Right atrium auricular region (tissue), 2 donors: ENCODE measurements at places on chromosomes 2 and 18.

DNA sequence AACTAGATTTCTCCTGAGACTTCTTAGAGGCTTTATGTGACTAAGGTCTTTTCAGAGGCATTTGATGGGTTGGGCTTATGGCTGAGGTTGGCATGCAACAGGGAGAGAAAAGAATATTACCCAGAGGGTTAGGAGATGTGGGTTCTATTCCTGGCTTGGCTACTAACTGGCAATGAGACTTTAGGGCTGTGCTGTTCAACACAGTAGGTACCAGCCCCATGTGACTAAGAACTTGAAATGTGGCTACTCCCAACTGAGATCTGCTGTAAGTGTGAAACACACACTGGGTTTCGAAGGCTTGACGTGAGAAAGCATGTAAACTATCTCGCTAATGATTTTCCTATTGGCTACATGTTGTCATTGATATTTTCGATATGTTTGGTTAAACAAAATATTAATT is 324.9 kb upstream of the SLC14A2 start:
- DNase-seq: no peak
- no peak overlapping the region for H3K4me3 ChIP-seq
- H3K36me3 ChIP-seq: no peaks in the 10 kb centered on the region
- no peaks in the 10 kb centered on the region for H3K4me1 ChIP-seq
- H3K27me3 ChIP-seq: no peaks in the 10 kb centered on the region
- H3K27ac ChIP-seq: no peak overlapping the region

DNA sequence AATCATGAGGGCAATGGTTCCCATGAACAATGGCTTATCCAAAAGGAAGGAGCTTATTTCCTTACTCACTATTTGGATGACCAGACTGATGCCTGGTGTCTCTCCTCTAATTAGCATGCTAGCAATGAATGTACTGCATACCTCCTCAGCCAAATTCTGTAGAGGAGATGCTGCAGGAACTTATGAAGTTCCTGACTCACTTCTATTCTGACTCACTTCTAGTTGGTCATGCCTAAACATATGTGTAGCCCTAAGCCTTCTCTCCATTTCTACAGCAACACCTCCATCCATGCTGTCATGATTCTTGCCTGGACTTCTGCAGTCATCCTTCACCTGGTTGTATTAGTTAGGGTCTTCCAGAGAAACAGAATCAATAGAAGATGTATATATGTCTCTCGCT is 59.9 kb upstream of the MRPS9 start:
- H3K4me3 ChIP-seq: no peak overlapping the region
- H3K36me3 ChIP-seq: no peaks in the 10 kb centered on the region
- DNase-seq: no peak
- no peaks in the 10 kb centered on the region for H3K4me1 ChIP-seq
- H3K27ac ChIP-seq: no peak overlapping the region
- no peaks in the 10 kb centered on the region for H3K27me3 ChIP-seq

- no peaks in the 10 kb centered on the region for H3K27me3 ChIP-seq
- no peaks in the 10 kb centered on the region for H3K4me1 ChIP-seq
- DNase-seq: no peak
- H3K27ac ChIP-seq: no peak overlapping the region
- H3K36me3 ChIP-seq: no peaks in the 10 kb centered on the region
Measured at GRCh38 chr2:103785432-103785831, 1023.6 kb downstream of the TMEM182 start.

- H3K36me3 ChIP-seq: no peaks in the 10 kb centered on the region
- H3K27me3 ChIP-seq: no peaks in the 10 kb centered on the region
- H3K27ac ChIP-seq: no peak overlapping the region
Measured at GRCh38 chr2:134657650-134658250, 61.0 kb downstream of the TMEM163 start.

DNA sequence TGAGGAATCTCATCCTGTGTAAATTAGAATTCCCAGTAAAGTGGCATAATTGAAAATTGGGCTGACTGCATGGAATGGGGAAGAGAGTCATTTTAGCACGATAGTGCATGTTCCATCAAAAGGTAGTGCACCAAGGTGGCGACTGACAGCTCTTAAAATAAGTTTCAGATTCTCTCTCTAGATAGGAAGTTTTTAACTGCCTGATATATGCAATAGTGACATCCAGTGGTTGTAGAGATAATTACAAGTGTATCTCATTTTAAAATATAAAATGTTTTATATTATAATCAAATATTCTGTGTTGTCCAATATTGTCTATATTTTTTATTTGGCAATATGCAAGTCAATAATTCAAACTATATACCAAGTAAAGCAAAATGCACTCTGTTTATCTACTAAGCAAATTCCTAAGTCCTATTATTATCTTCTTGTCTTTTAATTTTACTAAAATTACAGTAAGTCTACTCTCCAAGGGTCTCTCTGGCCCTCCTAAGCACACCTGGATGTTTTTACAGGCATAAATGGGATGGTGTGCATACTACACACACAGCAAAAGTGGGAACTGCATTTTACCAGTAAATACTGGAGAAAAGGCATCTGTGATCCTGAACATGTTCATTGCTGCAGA is 397.7 kb upstream of the HNRNPA3 start:
- H3K36me3 ChIP-seq: no peaks in the 10 kb centered on the region
- no peak overlapping the region for H3K4me3 ChIP-seq
- peaks cover 6% of the 10 kb centered on the region for H3K4me1 ChIP-seq
- DNase-seq: no peak
- no peaks in the 10 kb centered on the region for H3K27me3 ChIP-seq

GRCh38 chr2:42163444-42164045 is 5.6 kb upstream of the EML4 start:
- H3K4me1 ChIP-seq: no peaks in the 10 kb centered on the region
- no peak for DNase-seq
- H3K36me3 ChIP-seq: no peaks in the 10 kb centered on the region
- H3K4me3 ChIP-seq: no peak overlapping the region
- H3K27me3 ChIP-seq: no peaks in the 10 kb centered on the region

DNA sequence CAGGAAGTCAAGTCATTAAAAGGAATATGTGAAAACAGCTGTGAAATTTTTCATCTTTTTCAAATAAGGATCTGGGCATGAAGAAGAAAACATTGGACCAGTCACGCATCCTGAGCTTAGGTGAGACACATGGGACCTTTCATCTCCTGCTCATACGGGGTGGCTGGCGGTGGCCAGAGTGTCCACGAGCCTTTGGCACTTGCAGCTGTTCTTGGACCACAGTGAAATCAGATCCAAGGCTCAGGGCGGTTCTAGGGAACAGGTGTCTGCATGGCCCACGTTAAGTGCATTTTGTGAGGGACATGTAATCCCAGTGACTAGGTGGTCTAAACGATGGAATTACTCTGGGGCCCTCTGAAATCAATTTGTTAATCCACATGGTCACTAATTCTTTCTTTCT is 212.7 kb upstream of the COPS8 start:
- no peaks in the 10 kb centered on the region for H3K27me3 ChIP-seq
- H3K27ac ChIP-seq: no peak overlapping the region
- no peak overlapping the region for H3K4me3 ChIP-seq
- no peaks in the 10 kb centered on the region for H3K36me3 ChIP-seq
- H3K4me1 ChIP-seq: peaks cover 14% of the 10 kb centered on the region

DNA sequence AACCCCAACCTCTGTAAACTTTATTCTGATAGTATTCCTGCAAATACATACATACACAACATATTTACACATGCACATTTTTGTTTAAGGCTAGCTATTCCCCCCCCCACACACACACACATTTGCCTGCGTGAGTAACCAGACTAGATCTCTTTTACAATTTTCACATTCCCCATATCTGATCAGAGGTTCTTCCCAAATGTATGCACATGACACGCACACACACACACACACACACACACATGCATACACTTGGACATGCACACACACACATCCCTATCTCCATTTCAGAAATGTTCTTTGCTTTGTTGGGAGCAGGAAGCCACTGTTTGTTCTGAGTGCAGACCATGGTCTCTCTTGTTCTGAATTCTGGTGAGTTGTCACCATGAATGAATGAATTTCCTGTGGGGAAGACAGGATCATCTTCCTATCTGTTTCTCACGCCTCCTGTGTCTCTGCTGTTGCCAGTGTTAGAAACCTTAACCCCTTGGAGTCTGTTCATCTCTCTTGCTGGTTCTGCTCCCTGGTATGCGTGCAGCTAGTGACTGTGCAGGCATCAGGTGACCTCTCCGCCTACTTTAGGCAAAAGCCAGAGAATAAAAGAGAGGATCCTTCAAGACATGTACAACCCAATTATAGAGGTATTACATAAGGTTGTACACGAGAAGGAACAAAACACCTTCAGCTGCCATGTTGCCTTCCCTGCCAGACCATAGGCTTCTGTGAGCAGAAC is 251.0 kb upstream of the RAB12 start:
- H3K4me1 ChIP-seq: no peaks in the 10 kb centered on the region
- no peak overlapping the region for H3K4me3 ChIP-seq
- no peaks in the 10 kb centered on the region for H3K27me3 ChIP-seq

GRCh38 chr18:14917311-14917710 is 169.3 kb downstream of the ANKRD30B start:
- H3K27me3 ChIP-seq: no peaks in the 10 kb centered on the region
- H3K36me3 ChIP-seq: no peaks in the 10 kb centered on the region
- H3K4me3 ChIP-seq: no peak overlapping the region
- no peaks in the 10 kb centered on the region for H3K4me1 ChIP-seq

DNA sequence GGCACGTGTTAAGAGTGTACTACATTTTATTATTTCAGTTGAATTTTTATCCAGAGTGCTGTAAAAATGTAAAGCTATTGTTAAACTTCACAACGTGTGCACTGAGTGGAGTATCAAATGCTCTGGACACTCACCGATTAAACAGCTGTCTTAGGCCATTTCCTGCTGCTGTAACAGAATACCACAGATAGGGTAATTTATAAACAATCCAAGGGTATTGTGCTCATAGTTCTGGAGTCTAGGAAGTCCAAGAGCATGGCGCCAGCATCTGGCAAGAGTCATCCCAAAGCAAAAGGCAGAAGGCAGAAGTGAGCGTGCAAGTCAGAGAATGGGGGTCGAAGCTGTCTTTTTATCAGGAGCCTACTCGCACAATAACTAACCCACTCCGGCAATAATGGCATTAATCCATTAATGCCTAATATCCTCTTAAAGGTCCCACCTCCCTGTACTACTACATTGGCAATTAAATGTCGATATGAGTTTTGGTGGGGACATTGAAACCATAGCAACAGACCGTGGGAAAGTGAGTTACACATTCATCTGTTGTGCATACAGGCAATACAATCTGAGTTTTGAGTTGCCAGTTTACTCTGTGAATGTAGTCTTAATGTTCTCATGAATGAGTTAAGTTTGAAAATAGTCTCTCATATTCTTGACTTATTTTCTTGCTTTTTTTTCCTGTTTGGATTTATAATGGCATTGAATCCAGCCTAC is 64.8 kb downstream of the ARMC9 start:
- H3K4me1 ChIP-seq: no peaks in the 10 kb centered on the region
- no peaks in the 10 kb centered on the region for H3K36me3 ChIP-seq
- no peak for DNase-seq
- no peak overlapping the region for H3K4me3 ChIP-seq
- no peaks in the 10 kb centered on the region for H3K27me3 ChIP-seq

- H3K36me3 ChIP-seq: no peaks in the 10 kb centered on the region
- no peaks in the 10 kb centered on the region for H3K4me1 ChIP-seq
- no peak overlapping the region for H3K4me3 ChIP-seq
- H3K27ac ChIP-seq: no peak overlapping the region
- no peaks in the 10 kb centered on the region for H3K27me3 ChIP-seq
- no peak for DNase-seq
Measured at GRCh38 chr2:204950695-204951346, 405.5 kb downstream of the PARD3B start.

DNA sequence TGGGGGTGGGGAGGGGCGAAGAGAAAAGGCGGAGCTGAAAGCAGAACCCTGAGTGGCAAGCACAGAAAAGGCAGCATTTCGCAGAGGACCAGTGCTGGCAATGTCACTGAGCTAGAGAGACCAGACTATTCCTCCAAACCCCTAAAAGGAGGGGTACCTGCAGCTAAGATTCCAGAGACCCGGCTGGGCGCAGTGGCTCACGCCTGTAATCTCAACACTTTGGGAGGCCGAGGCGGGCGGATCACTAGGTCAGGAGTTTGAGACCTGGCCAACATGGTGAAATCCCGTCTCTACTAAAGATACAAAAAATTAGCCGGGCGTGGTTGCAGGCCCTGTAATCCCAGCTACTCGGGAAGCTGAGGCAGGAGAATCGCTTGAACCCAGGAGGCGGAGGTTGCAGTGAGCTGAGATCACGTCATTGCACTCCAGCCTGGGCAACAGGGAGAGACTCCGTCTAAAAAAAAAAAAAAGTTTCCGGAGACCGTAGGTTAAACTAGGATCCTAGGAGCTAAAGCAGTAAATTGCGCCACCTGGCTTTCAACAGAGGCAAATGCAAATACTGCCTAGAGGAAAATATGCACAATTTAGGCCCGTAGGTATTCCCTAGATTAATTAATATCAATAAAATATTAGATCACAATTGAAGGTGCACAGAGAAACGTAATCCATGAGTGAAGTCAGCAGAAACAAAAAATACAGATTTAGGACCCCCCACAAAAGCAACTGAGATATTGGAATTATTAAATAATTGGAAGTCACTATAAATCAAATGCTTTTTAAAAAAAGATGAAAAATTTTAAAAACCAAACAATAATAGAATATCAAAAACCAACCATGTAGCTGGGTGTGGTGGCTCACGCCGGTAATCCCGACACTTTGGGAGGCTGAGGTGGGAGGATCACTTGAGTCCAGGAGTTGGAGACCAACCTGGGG is 4.9 kb downstream of the UCN start:
- peak; percentile 61 for DNase-seq
- H3K27ac ChIP-seq: peak overlapping the region; percentile 59
- H3K36me3 ChIP-seq: peaks cover 45% of the 10 kb centered on the region
- peaks cover 28% of the 10 kb centered on the region for H3K4me1 ChIP-seq
- H3K27me3 ChIP-seq: no peaks in the 10 kb centered on the region

- no peaks in the 10 kb centered on the region for H3K36me3 ChIP-seq
- H3K27me3 ChIP-seq: no peaks in the 10 kb centered on the region
- H3K4me1 ChIP-seq: no peaks in the 10 kb centered on the region
- H3K27ac ChIP-seq: no peak overlapping the region
Measured at GRCh38 chr18:54254265-54254758, 15.0 kb upstream of the POLI start.

GRCh38 chr2:18583905-18584607 is 5.3 kb downstream of the NT5C1B start:
- no peak overlapping the region for H3K4me3 ChIP-seq
- no peak for DNase-seq
- H3K36me3 ChIP-seq: no peaks in the 10 kb centered on the region
- H3K27me3 ChIP-seq: no peaks in the 10 kb centered on the region
- H3K4me1 ChIP-seq: no peaks in the 10 kb centered on the region
- H3K27ac ChIP-seq: no peak overlapping the region

GRCh38 chr2:175049661-175050060 is 44.5 kb upstream of the CHN1 start:
- no peak overlapping the region for H3K4me3 ChIP-seq
- no peaks in the 10 kb centered on the region for H3K36me3 ChIP-seq
- no peaks in the 10 kb centered on the region for H3K27me3 ChIP-seq

GRCh38 chr2:108910541-108911396 is 78.3 kb downstream of the EDAR start:
- no peaks in the 10 kb centered on the region for H3K27me3 ChIP-seq
- no peaks in the 10 kb centered on the region for H3K36me3 ChIP-seq
- H3K27ac ChIP-seq: no peak overlapping the region
- peak; percentile 48 for DNase-seq
- no peaks in the 10 kb centered on the region for H3K4me1 ChIP-seq
